T-cell (primary cell): ENCODE measurements at places on chromosomes 11 and 22.

DNA sequence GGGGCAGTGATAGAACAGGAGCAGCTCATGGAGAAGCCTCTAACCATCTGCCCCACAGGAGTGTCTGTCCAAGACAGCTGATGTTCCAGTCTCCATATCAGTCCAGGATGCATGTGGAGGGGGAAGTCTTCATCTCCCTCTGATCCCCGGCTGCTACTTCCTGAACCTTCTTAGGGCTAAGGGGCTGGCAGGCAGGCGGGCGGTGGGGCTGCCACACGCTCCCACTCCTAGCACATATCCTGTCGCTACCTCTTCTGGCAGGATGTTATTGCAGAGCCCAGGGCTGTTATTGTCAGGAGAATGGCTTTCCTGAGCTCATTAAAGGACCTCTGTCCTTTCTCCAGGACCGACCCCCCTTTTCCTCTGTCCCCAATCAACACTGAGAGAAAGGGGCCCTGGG is 25.4 kb downstream of the LRRC55 start:
- no peak for DNase-seq

DNA sequence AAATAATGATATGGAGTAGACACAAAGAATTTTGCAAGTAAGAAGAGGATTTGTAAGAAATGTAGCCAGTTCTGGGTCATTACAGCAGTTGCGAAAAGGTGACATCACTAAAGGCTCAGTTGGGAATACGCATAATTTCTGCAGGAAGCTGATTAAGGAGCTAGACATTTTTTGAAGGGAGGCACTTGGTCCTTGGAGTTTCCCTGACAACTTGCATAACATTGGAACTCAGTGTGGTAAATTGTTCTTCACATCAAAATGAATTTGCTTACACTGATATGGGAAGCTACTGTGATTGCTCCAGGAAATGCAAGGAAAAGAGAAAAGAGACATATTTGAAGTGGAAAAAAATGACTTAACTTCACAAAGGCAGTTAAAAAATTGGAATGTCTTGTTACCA is 626.1 kb downstream of the NELL1 start:
- no peak for DNase-seq

GRCh38 chr22:42270176-42270509 is 310 bp downstream of the TCF20 start:
- no peak for DNase-seq

GRCh38 chr11:65658174-65659021 is 4.3 kb downstream of the RELA start:
- DNase-seq, result no peak

DNA sequence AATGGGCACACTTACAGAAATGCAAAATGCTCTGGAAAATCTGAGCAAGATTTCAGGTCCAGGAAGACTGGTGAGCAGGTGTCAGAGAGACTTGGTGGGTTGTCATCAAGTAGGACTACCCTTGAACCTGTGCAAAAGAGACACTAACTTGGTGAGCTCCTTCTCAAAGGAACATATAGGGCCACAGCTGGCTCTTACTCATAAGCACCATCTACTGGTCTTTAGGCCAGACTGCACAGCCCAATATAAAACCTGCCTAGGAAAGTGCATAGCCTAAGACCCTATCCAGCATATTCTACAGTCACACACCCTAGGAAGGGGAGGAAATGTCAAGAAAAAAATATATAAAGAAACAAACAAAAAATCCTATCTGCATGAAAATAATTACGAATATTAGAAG is 18.2 kb upstream of the OR10W1 start:
- no peak for DNase-seq

- DNase-seq, result no peak
Observed at GRCh38 chr11:76083563-76084451, 122.5 kb downstream of the WNT11 start.

GRCh38 chr11:92259861-92260260 is 35.2 kb downstream of the FAT3 start:
- no peak for DNase-seq

- DNase-seq, result no peak
Observed at GRCh38 chr22:19811811-19812771, 42.6 kb downstream of the GNB1L start.
